ENCODE measurements at places on chromosomes 11 and 22. TPM values are rescaled to one million over a fixed set of nuclear protein-coding genes. Genes with fewer than 3 reads are reported as not detected.

The SLC7A4 gene
- 0.14 TPM for total RNA-seq

The ELMOD1 gene
- 0.83 TPM for total RNA-seq

The NXPE2 gene
- total RNA-seq = 0.14 TPM

The OR51B4 gene
- total RNA-seq = not detected

The RFPL2 gene
- total RNA-seq = not detected

Data from smooth muscle cell of bladder (primary cell).